ENCODE measurements at places on chromosomes 12 and 14.

DNA sequence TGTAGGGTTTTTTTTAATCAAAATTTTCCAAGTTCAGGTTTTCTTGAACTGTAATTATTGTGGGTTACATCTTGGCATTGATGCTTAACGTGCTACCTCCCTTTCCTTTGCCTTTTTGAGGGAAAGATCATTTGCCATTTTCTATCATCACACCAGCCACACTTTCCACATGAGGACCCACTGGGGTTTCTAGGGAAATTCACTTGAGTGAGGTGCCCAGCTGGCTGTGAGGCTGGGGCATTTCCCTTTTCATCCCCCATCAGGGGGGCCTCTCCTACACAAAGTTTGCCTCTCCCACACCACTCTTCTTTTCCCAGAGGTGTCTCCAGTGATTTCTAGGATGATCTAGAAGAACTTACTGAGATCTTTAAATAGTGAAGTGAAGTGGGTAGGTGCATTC, 335.7 kb downstream of the BMP4 start:
- DNase-seq: no peak

DNA sequence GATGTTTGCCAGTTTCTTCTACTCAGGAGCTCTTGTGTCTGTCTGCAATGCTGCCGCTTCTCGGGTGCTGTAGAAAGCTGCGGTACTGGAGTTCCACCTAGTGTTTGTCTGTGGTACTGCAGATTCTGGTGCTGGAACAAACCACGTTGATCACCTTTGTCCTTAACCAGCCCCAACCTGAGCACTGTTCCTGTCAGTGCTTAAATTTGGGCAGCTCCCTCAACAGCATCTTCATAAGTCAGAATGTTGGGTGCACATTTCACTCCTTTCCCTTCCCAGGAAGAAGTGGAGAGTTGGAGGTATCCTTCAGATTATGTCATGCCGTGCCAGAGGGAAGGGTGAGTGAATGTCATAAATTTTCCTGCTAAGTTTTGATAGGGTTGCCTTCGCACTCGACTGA, 48.7 kb upstream of the LALBA start:
- DNase-seq: peak; percentile 77

- DNase-seq: no peak
Observed at GRCh38 chr14:101110729-101111619, 207.5 kb upstream of the RTL1 start.

DNA sequence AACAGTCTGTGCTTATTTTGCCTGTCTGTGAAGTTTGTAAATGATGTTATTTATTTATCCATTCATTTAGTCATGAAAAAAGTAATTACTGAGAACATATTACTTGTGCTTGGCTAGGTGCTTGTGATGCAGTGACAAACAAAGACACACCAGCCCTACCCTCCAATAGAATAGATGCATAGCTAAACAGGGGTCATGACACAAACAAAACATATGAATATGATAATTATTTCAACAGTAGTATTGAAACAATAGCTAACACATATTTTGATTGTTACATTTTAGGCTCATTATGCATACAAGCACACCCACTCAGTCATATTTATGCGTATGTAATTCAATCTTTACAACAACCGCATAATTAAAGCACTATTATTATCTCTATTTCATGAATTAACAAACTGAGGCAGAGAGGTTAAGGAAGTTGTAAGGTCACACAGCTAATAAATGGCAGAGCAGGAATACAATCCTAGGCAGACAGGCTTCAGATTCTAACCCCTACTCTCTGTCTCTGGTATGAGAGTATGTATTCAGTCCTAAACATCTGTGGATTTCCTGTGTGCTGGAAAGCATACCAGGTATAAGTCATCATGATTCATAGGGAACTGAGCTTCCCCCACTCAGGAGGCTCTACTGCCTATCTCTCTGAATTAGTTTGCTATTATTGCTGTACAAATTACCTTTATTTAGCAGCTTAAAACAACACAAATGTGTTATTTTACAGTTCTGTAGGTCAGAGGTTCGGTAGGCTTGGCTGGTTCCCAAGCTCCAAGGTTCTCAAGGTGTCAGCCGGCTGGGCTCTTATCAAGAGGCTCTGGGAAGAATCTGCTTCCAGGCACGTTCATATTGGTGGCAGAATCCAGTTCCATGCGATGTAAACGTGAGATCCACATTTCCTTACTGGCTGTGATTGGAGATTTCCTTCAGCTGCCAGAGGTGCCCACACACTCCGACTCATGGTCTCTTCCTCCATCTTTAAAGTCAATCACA, 509.4 kb downstream of the GALC start:
- no peak for DNase-seq

GRCh38 chr14:92143962-92144361, 22.2 kb downstream of the CPSF2 start:
- DNase-seq: no peak

- DNase-seq: no peak
Observed at GRCh38 chr14:77187649-77188012, 6.0 kb downstream of the TMEM63C start.

DNA sequence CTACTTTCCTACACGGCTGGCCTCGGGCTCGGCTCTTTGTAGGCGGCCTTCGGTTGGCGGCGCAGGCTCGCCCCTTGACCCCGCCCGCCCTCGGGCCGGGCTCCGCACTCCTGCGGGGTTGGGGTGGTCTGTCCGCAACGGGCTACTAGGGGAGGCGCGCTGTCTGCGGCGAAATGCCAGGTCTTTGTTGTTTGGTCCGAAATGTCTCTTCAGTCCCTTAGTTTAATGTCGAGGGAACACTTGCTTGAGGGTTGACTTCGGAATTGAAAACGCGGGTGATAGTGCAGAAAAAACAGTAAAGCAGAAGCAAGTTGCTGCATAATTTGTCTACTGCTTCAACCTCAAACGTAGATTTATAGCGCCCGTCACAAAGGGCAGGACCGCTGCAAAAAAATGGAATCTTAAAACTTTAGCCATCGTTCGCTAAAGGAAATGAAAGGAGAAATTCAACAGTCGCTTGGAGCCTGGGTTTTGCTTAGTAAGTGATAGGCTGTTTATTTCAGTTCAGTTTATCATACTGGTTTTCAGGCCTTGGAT, 390 bp downstream of the JKAMP start:
- no peak for DNase-seq
